ENCODE measurements at places on chromosomes 16 and 17.

DNA sequence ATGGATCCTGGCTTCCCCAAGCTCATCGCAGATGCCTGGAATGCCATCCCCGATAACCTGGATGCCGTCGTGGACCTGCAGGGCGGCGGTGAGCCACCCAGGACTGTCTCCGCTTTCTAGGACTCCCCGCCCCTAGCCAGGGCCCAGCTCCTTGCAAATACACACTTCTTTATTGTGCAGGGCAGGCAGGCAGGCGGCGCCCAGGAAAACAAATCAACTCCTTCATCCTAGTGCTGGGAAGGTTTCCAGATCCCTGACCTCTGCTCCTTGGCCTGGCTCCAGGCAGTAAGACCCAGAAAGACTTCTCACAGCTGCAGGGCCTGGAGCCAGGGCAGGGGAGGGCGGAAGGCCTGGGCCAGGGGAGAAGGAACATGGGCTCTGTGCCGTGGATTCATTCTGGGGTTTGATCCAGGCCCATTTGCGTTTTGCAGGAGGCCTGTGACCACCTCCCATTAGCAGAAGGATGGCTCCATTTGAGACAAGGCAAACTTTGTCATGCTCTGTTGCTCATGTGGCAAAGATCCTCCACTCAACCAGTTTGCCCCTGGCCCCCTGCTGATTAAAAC, 6.0 kb upstream of the LPCAT2 start:
- no peak for DNase-seq

- no peak for DNase-seq
Observed at GRCh38 chr17:7423679-7424078, 1.7 kb upstream of the SPEM2 start.

DNA sequence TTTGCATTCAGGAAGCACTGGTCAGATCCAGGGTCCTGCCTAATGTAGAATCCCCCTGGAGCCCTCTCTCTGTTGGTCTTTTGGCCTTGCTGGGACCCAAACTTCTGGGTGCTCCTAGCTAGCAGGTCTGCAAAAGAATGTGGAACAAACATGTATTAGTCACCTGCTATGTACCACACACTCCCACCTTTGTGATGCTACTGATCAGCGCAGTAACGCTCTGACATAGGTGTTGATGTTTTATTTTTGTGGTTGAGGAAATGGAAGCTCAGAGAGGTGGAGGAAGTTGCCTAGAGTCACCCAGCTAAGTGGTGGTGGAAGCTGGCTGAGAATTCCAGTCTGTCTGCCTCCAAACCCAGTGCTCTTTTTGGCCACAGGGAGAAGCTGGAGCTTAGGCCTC, 35.8 kb upstream of the LGALS9 start:
- no peak for DNase-seq

DNA sequence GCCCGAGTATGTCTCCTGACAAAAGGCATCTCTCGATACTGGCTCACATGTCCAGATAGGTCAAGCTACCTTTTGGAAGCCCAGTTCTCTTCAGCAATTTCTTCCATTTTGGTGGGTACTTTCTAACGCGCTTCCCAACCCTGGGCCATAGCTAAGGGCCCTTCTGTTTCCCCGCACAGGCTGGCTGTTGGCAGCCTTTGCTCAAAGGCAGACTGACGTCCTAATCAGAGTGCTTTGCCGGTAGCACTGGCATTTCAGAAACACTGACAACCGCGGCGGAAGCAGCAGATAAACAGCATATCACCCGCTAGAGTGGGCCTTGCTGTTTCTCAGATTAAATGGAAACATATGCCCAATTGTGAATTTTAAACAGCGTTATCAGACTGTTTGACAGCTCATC, 49.3 kb upstream of the MPHOSPH6 start:
- no peak for DNase-seq

DNA sequence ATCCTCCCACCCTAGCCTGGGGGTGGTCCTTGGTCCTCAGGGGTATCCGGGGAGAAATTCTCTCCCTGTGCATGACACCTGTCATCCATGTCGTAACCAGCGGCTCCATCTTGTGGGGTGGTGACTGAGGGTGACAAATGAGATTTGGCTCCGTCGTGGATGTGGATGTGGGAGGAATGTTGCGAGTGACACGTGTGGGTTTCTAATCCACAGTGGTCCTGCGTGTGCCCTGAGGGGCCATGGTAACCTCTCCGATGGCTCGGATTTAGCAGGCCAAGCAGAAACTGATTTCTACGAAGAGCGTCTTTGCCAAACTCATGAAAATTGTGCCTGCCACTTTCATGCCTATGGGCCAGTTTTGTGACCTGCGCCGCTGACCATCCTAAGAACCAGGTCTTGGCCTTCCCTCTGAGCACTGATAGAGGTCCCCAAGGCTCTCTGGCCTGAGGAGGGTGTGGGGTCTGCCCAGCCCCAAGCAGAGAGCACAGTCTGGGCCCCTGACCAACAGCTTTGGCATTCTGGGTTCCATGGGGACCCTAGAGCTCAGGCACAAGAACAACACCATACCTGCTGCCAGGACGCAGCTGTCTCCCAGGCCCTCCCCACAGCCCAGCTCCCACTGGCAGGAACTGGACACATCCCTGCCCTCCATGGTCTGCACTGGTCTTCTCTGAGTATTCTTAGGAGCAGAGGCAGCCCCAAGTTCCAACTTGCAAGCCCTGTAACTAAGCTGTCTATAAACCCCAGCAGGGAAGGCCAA, 79.0 kb downstream of the AMFR start:
- DNase-seq, result no peak

DNA sequence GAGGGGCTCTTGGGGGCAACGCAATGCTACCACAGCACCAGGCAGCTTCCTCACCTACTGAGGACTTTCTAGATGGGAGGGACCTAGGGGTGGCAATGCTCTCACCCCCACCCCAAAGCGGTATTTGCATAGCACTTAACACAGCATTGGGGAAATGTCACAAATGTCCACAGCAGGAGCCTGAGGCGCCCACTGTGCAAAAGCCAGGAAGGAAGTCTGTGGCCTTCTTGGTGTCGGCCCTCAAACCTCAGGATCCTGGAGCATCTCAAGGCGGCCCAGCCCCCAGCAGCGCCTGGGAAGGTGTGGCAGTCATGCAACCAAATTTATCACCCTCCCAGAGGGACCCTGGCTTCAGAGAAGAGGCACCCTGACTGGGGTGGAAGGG, 45.3 kb downstream of the WNT3 start:
- DNase-seq, result no peak

- no peak for DNase-seq
Observed at GRCh38 chr17:82865274-82865673, 25.5 kb upstream of the ZNF750 start.

DNA sequence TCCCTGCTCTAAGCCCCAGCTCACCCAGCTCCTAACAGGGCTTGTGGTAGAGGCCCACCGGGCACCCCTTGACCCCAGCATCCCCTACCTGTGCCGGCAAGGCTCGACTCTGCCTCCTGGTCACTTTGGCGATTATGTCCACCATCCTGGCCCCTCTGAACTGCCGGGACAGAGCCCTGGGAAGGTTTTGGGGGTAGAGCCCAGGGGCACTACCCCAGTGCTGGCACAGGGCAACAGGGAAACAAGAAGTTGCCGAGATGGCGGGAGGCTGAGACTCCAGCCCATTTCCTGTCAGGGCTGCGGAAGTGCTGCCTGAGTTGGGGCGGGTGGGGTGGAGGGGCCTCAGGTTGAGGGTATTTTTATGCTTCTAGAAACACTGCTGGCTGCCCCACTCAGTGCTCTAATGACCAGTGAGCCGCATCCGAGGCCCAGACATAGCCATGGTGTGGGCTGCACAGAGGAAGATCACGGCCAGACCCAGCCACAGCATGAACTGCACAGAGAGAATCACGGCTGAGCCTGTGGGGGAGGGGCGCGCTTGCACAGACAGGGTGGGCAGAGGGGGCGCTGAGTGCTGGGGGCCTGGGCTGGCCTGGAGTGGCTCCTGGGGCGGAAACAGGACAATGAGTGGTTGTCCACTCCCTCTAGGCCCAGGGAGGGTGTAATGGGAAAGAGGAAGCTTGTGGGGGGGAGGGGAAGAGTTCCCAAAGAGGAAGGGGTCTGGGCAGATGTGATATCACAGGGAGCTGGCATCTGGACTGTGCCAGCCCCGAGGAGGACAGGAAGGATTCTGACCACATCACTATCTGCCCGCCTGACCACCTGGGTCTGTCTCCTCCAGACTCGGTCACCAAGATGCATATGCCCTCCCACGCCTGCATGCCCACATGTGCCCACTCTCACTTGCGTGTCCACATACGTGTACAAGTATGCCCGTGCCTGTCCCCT, 22.3 kb downstream of the ARHGAP27 start:
- peak; percentile 71 for DNase-seq

DNA sequence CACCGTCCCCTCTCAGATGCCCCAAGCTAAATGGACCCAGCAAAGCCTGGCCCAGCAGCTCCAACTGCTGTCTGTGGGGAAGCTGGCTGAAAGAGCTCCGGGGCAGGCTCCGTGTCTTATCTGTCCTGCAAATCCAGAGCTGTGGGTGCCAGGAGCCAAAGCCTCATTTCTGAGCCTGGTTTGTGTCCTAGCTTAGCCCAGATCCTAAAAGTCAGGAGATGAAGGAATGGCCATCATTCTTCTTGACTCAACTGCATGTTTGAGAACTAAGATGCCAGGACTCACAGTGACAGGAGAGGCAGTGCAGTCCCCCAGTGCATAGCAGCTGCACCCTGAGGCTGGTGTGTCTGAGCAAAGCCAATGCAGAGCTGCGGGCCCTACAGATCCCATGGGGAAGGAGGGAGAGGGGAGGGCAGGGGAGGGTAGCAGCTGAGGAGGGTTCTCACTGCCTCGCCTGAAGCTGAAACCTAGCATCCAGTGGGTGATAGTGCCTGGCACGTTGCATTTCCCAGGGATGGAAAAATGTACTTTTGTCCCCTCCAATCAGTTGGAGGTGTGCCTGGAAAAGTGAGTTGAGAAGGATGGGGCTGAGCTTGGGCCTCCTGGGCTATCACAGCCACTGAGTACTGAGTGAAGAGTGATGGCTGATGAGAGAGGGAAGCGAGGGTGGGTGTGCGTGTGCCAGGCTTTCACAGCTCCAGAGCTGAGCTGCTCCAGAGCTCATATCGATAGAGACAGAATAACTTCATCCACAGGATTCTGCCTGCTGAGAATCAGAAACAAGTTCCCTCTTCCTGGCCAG, 24.5 kb upstream of the CD300E start:
- no peak for DNase-seq

GRCh38 chr16:19223235-19224170, 55.5 kb downstream of the SYT17 start:
- no peak for DNase-seq

GRCh38 chr17:7825206-7825990, 8.6 kb upstream of the KDM6B start:
- no peak for DNase-seq

DNA sequence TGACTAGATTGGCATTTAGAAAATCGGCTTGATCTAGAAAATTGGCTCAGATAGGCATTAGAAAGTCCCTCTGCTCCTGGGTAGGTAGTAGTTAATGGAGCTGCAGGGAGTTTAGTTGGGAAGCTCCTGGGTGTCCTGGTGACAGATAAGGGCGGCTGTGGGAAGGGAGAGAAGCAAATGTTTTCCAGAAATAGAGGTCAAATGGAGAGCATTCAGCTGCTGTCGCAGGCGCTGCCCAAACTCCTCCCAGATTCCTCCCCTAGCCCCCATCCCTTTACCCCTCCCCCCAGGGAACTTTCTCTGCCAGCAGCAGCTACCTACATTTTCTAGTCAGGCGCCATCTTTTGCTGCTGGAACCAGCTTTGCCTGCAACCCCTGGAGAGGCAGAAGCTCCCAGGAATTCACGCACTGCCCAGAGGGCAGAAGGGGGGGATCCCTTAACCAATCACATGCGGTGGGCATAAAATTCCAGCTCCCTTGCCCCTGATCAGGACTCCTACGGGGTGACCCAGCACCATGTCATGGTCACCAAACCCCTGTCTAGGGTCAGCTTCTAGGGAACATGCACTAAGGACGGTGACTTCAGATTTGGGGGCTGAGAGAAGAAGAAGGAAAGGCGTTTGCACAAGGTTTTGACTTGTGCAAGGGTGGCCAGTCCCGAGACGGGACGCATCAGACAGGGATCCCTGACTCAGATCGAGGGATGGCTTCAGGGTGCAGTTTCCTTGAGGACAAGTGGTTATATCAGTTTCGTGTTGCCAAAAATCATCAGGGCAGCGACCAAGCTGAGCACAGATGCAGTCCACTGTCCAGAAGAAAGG, 43.8 kb downstream of the SOCS1 start:
- no peak for DNase-seq

DNA sequence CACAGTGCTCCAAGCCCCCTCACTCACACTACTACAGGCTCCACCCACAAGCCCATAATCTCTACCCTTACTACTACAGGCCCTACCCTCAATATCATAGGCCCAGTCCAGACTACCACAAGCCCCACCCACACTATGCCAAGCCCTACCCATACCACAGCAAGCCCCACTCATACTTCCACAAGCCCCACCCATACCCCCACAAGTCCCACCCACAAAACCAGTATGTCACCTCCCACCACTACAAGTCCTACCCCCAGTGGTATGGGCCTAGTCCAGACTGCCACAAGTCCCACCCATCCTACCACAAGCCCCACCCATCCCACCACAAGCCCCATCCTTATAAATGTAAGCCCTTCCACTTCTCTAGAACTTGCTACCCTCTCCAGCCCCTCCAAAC, 13.8 kb downstream of the RIPOR1 start:
- peak; percentile 91 for DNase-seq

DNA sequence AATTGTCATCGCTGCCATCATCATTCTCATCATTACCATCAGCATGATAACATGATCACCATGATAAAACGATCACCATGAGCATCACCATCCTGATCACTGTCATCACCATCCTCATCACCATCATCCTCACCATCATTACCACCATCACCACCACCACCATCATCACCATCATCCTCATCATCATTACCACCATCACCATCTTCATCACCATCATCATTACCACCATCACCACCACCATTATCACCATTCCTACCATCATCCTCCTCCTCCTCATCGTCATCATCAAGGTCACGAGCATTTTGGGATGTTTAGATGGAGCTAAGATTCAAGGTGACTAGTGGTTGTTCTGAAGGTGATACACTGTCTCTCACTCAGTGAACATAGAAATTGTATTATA, 221.0 kb downstream of the FOXL1 start:
- no peak for DNase-seq

DNA sequence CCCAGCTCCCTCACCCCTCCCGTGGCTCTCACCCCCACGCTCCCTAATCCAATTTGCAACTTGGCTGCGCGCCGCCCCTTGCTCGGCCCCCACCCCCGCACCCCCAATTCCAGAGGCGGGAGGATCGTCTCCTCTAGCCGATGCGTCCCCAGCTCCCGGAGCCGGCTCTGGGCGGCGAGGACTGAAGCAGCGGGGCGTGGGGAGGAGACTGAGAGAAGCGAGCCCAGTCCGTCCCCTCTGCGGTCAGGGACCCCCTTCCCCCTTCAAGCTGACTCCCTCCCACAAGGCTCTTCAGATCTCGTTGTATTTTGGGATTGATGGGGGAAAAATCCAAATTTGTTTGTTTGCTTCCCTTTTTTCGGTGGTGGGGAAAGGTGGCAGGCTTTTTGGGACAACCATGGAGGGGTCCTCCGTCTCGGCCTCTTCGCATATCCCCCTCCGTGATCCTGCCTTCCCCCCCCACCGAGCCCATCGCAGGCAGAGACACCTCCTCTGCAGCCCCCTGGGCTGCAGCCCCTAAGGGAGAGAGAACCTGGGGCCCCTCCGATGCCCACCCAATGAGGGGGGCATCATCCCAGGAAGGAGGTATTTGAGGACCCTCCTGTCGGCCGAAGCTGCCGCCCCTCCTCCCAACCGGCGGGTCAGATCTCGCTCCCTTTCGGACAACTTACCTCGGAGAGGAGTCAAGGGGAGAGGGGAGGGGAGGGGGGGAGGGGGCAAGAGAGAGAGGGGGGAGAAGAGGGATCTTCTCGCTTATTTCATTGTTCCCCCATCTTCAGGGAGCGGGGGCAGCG, 466 bp downstream of the NEUROD2 start:
- DNase-seq, result no peak

All from CD4-positive, alpha-beta T cell treated with Interleukin-15 for 1 hour (primary cell).